ENCODE measurements at places on chromosomes 13 and 19.
A peak's percentile ranks its signal among the peaks of the same experiment; 100 is the strongest.

DNA sequence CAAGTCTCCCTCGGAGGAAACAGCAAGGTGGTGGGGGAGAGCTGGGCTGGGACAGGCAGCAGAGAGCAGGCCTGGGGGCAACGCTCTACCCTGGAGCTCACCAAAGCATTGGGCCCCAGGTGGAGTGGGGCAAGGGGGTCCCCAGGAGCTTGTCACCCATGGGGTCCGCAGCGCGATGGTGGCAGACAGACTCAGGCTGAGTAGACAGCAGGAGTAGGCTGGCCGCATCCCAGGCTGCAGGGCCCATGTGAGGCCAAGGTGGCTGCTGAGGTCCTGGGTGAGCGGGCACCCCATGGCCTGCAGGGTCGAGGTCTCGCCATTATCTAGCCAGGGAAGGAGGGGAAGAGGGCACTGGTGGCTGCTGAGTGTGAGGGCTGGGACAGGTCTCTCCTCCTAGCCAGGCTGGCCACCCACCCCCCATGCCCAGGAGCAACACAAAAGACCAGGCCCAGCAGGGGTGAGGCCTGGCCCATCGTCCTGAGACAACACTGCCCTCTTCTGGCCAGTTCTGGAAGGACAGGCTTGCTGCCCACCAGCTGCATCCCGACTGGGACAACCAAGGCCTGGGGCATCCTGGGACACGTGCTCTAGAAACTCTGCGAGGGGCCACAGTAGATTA is 33.1 kb downstream of the CEBPG start:
- DNase-seq = peak; percentile 53

DNA sequence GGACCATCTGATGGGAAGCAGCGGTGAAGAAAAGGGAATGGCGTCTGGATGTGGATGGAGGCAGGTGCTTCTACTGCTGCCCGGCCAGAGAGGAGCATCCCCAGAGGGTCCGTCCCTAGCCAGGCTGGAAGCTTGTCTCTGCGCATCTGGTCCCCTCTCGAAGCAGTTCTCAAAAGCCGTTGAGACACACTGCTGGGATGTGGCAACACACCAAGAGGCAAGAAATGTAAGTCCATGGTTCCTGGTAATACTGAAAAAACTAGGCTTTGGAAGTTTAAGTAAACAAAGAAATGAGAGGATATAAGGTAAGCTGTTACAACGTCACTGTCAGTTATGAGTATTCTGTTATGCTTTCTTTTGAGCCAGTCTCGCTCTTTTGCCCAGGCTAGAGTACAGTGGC is 15.1 kb upstream of the FFAR2 start:
- no peak for DNase-seq

DNA sequence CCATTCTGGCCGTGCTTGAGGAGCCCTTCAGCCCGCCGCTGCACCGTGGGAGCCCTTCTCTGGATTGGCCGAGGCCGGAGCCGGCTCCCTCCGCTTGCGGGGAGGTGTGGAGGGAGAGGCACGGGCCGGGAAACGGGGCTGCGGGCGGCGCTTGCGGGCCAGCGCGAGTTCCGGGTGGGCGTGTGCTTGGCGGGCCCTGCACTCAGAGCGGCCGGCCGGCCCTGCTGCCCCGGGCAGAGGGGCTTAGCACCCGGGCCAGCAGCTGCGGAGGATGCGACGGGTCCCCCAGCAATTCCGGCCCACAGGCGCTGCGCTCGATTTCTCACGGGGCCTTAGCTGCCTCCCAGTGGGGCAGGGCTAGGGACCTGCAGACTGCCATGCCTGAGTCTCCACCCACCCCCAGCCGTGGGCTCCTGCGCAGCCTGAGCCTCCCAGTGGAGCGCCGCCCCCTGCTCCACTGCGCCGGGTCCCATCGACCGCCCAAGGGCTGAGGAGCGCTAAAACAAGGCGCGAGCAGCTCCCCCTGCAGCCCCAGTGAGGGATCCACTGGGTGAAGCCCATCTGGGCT is 76.5 kb downstream of the PCDH20 start:
- DNase-seq = no peak

- DNase-seq = no peak
Measured at GRCh38 chr19:633786-634639, 676 bp upstream of the POLRMT start.

DNA sequence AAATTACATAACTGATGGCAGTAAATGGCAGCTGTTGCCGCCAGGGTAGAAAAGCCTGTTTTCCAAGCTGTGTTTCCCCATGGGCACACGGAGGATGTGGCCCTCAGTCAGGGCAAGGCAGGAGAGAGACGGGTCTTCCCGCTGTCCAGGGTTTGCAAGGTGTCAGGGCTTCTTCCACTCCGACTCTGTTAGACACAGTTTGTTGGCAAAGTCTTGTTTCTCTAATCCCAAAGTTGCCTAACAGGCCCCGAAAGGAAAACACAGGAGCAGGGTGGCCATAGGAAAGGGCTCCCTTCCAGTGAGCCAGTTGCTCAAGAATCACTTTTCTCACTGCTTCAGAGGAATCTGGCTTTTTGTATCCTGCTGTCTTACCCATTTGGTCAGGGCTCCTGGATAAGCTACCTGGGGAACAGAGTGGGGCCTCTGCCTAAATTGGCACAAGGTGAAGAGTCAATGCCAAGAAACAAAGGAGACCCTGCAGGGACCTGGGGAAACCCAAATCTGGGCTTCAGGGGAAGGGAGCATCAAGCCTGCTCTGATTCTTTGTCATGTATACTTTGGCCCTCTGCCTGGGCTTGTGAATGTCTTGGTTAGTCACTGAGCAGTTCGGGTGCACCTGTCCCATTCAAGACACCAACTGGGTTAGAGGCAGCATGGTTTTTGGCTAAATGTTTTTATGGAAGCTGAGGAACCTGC is 29.0 kb upstream of the CXCL17 start:
- DNase-seq = no peak

- no peak for DNase-seq
Measured at GRCh38 chr13:50357136-50357535, 341.9 kb downstream of the KCNRG start.

Data from RWPE2 (cell line).